ENCODE measurements at places on chromosomes 6 and 20.

- DNase-seq = no peak
These were observed 41.9 kb downstream of the HBS1L start for GRCh38 chr6:135012764-135013163.

- DNase-seq = no peak
These were observed 639.2 kb downstream of the MAFB start for GRCh38 chr20:40049854-40050253.

GRCh38 chr20:34527016-34527415, 10.8 kb downstream of the DYNLRB1 start:
- no peak for DNase-seq

DNA sequence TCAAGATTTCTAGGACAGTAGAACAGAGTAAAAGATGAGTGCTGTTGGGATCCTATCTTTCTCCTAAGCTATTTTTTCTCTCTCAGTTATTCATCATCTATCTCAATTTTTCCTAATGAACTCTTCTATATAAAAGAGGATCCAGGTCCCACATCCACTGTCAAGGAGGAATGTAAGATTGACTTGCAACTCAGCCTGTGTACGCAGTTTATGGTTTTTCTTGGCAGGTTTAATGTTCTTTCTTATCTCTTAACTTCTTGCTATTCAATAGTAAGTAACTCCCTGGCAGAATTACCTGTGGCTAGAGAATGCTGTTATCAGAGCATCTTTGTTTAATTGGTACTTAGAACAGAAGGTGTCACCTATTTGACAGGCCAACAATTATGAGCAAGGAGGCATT, 60.8 kb downstream of the SLC16A10 start:
- no peak for DNase-seq

DNA sequence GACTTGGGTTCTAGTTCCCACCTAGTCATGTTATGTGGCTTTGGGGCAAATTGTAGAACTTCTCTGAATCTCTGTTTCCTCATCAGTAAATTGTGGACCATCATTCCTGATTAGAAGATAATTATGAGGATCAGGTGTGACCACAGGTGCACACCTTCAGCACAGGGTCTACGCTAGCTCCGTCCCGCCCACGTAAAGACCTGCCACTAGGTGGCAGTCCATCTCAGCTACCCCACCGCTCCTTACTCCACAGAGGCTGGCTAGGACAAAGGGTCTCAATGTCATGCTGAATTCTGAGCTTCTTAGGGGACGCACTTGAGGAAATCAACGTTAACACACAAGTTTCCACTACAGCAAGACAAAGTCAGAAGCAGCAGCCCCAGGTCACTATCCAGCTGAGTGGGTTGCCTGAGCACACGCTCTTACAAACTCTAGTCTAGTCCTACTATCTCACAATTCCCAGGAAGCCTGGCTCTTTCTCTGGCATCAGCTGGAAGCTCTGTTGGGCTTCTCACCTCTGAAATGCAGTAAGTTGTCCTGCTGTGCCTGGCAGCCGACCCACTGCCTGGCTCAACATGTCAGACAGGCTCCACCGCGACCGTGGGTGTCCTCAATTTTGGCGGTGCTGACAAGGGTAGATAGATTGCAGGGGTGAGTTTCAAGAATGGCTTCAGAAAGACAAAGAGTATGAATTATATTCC, 2.0 kb upstream of the PLCG1 start:
- DNase-seq = peak; percentile 52

- DNase-seq = no peak
These were observed 164.1 kb downstream of the RNF144B start for GRCh38 chr6:18551228-18551627.

DNA sequence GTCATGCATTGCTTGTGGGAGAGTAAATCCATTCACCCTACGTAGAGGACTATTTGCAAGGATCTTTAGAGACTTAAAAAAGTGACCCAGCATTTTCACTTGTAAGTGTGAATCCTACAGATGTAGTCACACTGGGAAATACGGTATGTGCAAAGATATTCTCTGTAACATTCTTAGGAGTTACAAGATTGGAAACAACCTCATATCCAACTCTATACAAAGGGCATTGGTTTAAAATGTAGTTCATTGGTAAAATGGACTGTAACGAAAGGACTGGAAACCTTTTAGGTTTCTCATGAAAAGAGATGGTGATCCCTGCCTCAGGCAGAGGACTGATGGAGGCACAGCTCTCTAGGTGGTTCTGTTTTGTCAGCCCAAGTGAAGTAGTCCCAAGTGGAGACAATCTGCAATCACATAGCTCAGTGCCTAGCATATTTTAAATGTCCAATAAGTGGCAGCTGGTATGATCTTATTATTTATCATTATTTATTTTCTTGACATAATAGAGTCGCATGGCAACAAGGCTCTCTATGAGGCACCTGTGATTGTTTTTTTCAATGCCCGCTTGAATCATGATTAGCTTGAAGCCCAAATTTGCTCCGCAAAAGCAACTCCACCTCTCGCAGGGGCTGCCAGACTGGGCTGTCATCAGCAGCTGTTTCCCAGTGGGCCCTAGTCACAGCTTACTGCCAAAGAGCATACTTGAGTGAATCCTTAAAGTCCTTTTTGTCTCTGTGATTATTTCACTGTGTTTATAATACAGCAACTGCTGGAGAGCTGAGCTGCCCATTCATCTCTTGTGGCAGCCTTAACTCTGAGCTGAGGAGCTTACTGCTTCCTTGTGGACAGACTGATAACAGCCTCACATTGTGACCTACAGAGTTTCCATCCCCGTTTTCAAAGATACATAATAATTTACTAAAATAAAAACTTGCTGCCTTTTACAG, 19.8 kb upstream of the ENPP1 start:
- DNase-seq = no peak

DNA sequence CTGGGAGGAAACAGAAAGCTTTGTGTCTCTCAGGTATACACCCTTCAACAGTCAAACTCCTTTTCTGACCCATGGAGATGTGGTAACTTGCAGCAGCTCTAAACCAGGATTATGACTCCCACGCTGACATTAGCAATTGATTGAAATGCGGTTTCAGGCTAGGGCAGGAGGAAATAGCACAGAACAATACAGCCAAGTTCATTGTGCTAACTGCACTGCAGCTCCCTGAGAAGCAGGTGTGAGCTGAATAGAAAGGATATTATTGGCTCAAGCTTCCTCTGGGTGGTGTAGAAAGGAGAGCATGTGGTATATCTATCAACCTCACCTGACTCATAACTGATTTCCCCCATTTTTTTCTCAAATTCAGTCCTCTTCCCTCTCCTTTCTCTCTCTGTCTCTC, 612.3 kb upstream of the BTBD3 start:
- no peak for DNase-seq

DNA sequence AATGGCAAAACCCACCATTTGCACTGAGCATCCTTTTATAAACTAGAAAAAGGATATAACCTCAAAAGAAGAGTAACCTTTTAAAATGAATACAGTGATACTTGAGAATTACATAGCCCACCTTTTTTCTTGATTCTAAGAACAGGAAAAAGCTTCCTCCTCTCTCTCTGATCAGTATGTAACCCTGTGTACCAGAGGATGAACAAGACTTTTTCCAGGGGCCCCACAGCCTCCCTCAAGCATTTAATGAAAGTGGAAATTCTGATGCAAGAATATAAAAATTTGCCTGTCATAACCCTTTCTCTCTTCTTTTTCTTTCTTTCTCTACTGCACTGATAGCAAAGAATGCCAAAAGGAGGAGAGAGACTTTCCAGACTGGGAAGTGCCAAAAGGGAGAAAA, 64.2 kb upstream of the BTN3A2 start:
- DNase-seq = no peak

DNA sequence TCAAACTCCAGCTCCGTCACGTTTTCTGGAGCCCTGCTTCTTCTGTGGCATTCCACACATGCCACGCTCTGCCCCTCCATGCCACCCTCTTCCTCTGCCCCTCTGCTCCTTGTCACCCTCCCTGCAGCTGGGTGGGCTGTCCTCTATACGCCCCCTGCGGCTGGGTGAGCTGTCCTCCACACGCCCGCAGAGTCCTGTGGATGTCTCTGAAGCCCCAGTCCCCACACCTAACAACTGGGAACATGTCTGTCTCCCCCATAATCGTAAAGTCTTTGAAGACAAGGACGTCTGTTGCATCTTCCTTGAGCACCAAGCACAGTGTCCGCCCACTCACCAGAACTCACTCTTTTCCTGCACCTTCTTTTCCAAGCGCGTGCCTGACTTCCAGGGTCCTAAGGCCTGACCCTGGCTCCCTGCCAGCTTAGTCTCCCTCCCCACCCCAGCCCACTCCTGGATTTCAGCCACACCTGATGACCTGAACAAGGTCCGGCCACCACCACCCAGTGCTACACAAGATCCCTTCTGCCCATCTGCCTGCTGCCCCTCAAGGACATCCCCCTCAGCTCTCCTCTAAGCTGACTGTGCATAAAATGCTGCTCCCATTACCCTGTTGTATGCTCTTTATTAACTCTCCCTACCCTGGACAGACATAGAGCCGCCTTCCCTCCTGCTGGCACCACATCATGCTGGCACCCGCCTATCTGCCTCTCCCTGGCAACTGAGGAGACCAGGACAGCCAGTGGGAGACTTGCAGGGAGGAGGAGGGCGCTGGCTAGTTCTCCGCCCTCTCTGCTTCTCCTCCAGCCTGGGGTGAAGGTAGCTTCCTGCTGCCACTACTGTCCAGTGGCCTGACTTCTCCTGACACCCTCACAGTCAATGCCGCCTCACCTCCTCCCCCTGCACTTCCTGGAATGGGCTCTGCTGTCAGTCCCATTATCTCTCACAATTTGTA, 10.7 kb upstream of the PRR18 start:
- no peak for DNase-seq

DNA sequence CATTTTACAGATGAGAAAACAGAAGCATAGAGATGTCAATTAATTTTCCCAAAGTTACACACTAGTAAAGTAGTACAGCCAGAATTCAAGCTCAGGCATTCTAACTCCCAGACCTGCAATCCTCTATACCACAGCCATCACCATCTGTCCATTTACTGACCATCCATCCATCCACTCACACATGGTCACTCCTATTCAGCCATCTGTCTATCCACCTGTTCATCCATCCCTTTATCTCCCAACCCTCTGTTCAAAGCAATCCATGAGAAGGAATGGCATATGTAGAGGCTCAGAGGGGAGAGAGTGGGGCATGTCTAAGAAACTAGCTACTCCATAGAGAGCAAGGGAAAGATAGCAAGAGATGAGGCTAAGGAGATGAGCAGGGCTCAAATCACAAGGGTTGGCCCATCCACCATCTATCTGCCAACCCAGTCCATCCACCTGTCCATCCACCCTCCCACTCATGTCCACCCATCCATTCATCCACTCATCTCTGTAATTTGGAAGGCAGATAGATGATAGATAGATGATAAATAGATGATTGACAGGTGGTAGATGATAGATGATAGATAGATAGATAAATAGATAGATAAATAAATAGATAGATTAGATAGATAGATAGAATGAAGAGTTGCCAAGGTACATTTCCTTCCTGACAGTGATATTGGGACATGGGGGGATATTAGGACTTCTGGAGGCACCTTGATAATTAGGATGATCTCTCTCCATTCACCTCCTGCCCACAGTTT, 12.2 kb upstream of the C6orf132 start:
- no peak for DNase-seq

GRCh38 chr20:63772781-63773518, 33.4 kb downstream of the SLC2A4RG start:
- no peak for DNase-seq

DNA sequence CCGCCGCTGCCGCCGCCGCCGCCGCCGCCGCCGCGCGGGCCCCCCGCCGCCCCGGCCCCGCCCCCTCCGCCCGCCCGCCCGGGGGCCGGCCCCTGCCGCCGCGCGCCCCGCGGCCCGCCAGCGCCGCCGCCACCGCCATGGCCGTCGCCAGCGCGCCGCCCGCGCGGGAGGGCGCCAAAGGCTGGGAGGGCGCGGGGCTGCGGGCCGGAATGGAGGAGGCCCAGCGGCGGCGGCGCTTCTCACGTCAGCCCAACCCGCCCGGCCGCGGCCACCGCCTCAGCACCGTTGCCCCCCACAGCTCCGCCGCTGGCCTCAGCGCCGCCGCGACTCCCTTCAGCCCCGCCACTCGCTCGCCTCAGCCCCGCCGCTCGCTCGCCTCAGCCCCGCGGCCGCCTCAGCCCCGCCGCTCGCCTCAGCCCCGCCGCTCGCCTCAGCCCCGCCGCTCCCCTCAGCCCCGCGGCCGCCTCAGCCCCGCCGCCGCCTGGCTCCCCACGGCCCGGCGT, 258 bp downstream of the PHF10 start:
- peak; percentile 42 for DNase-seq

DNA sequence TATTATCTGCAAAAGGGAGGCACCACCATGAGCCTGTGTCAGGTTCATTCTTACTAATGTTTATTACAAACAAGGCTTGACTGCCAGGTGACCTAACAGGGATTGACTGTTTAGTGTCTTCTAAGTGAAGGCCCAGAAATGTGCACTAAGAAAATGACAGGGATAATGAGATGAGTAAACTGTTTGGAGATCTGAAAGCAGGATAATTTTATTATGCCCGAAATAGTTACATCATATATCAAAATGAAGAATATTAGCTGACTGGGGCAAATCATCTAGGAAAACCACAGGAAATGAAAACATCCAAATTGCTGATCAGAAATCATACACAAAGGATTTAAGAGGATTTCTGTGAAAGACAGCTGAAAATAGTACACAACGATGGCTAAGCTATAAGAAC, 516.7 kb downstream of the HDGFL1 start:
- no peak for DNase-seq

DNA sequence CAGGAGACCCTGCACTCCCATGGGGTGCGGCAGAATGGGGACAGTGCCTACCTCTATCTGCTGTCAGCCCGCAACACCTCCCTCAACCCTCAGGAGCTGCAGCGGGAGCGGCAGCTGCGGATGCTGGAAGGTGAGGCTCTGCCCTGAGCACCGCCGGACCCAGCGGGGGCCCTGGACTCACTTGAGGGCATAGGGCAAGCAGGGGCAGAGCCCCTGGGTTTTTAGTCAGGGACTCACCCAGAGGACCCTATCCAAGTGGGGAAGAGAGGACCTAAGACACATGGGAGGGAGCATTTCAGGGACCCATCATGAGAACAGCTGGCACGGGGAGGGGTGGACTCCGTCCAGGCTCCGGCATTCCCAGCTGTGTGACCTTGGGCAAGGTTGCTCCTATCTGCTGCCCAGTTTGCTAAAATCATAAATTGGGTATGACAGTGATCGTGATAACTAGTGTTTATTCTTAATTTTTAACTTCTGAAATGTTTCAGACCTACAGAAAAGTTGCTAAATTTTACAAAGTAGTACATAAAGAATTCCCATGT, 9.8 kb downstream of the RBCK1 start:
- no peak for DNase-seq

DNA sequence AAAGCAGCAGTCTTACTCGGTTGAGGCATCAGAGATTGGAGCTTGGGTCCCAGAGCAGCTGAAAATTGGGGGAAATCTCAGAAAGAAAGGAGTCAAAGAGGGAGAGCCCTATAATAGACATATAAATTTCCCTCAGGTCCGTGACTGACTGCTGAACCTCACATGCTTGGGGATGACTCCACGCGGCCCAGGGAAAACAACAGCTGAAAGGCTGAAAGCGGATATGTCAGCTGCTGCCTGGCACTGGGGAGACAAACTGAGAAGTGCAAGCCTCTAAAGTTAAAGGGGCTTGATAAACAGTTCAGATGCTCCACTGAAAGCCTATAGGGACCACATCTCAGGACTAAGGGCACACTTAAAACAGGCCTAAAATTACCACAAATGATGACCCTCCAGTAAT, 255.9 kb upstream of the RIN2 start:
- no peak for DNase-seq

GRCh38 chr20:17537959-17538358, 6.8 kb upstream of the BFSP1 start:
- no peak for DNase-seq
